ENCODE measurements at places on chromosomes 5 and 9.

DNA sequence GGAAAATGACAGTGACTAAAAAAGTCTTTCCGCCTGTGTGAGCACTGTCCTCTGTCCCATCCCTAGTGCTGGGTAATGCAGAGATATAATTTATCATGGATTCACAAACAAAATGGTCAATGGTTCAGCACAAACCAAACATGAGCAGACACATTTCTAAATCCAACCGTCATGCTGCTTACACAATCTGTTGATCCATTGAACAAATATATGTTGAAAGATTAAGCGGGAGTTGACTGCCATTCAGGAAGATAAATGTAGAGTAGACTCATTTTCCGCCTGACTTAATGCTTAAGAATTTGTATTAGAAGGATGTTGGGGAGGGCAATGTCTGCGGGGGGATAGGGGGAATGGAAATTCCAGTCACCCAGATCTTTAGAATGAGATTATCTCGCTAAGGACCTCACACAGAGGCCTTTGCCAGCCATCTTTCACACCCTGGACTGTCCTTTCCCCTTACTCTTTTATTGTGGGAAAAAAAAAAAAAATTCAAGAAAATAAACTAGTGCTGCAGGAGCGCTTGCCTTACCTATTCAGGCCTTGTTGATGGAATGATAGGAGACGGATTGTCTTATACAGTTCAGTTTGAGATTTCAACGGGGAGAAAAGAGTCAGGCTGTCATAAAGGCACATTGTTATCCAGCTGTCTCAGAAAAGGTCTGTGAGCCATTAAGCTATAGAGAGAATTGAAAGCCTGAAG is 153.7 kb downstream of the TLE1 start:
- DNase-seq = no peak

DNA sequence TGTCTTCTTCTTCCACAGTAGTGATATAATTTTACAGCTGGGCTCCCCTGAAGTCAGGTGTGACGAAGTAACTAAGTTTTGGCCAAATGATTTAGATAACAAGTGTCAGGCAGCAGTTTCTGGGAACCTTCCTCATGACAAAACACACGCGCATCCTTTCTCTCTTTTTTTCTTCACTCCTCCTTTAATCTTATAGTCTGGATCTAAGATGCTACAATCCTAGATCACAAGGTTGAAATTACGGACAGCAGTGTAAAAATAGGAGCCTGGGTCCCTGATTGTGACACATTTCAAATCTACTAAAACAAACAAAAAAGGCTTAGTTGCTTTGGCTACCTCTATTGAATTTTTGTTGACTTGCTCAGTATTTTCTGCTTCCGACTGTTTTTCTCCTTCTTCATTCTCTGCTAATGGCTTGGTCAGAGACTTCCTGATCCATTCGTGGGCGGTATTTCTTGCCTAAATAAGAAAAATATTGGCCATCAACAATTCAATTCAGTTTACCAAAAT is 36.1 kb downstream of the FAM114A2 start:
- no peak for DNase-seq

DNA sequence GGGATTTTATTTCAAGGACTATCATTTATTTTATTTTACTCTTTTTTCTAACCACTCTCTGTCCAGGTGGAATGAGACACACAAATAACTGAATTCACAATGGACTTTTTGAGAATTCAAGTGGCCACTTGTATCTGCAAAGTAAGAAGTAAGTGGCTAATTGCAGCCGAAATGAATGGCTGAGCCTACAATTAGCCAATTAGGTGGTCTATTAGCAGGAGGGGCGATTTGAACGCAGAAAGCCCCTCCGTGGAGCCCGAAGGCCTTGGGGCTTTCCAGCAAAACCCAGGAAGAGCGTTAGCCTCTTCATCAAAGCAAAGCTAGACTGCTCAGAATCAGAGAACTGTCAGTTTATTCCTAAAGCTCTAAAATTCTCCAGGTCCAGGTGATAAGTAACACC is 176.9 kb downstream of the EBF1 start:
- DNase-seq = no peak

DNA sequence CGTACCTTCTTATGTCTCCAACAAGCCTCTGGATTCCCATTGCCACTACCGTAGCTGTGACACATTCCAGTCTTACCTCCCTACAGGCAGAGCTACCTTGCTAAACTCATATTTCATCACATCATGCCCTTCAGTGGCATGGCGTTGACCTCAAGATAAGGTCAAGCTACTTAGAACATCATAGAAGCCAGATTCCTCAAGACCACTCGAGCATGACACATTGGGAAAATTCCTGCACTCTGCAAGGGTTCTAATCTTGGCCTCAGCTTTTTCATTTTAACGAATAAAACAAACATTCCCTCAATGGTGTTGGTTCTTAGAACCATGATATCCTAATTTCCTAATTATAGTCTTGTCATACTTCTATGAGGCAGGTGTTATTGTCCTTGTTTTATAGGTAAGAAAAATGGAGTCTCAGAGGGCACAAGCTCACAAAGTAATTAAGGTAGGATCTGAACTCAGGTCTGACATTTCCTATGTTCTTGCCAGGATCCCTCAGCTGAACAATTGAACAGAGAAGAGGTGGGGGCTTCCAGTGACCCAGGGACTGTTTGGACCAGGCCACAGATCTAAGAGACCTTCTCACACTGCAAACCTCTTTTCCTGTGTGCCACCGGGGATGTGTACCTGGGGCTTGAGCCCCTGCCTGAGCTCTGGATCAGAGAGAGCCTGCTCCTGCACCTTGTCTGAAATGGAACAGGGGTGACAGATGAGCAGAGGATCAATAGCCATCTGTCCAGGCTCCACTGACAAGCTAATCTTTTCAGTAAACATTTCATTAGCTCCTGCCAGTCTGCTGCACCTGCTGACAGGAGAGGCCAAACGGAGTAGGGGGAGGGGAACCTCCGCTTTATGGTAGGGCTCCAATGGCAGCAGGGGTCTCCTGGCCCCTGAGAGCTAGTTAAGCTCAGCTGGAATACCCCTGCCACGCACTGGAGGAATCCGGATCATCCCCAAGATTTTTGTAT is 49.3 kb downstream of the ALG2 start:
- DNase-seq = no peak

DNA sequence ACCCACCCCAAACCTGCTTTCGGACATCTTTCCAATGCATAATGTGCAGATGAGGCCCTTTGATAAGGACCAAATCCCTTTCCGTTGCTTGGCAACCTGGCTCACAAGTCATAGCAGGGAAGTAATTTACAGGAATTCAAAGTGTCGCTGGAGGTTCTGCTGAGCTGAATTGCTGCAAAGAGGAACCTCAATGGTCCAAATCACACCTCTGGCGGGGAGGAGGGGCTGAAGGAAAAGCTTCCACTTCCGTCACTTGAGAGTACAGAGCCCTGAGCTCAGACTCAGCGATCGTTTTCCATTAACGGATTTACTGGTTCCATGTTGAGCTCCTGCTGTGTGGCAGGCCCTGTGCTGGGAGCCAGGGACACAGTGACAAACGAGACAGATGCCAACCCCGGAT is 99.3 kb downstream of the KCNIP1 start:
- DNase-seq = no peak

GRCh38 chr5:158676642-158677469 is 422.9 kb downstream of the EBF1 start:
- DNase-seq = no peak

- DNase-seq = no peak
Observed at GRCh38 chr5:136622747-136623146, 257.4 kb upstream of the TRPC7 start.

GRCh38 chr5:111142932-111143331 is 50.8 kb downstream of the WDR36 start:
- no peak for DNase-seq

DNA sequence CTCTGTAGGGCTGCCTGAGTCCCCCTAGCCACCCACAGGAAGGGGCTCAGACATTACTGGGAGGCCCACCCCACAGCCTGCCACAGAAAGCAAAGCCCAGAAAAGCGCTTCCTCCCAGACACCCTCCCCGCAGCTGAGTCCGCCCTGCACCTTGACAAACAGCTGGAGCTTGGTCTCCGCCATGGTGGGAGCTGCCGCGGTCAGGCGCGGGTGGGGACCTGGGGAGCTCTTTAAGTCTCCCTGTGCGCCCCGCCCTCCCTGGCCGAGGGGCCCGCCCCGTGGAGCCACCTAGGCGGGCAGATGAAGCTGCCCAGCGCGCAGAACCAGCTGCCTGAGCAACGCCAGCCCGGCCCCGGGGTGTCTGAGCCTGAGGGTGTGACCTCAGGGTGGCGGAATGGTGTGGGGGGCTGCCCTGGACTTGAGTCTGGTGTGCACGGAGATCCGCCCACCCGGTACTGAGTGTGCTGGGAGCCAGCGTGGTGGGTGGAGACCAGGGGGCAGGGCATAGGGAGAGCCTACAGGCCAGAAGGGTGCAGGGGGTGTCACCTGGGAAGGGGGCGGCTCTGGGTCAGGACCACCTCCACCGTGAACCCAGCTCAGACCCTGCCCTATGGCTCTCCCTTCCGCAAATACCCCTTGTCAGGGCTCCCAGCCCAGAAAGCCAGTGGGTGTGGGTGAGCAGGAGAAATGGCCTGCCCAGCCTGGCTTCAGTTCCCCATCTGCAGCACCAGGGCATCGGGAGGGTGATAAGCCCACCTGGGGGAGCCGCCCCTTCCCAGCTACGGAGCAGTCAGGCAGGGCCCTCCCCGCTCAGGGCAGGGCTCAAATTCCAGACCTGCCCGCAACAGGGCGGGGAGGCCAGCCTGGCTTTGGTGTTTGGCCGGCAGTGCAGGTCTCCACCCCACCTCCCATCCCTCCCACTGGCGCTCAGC is at the start of gene CLIC3:
Gene CLIC3 (minus strand): TSS at position 208 of the 932 bp plus-strand sequence. CDS start 25 bp downstream, at position 183.
- DNase-seq = no peak

DNA sequence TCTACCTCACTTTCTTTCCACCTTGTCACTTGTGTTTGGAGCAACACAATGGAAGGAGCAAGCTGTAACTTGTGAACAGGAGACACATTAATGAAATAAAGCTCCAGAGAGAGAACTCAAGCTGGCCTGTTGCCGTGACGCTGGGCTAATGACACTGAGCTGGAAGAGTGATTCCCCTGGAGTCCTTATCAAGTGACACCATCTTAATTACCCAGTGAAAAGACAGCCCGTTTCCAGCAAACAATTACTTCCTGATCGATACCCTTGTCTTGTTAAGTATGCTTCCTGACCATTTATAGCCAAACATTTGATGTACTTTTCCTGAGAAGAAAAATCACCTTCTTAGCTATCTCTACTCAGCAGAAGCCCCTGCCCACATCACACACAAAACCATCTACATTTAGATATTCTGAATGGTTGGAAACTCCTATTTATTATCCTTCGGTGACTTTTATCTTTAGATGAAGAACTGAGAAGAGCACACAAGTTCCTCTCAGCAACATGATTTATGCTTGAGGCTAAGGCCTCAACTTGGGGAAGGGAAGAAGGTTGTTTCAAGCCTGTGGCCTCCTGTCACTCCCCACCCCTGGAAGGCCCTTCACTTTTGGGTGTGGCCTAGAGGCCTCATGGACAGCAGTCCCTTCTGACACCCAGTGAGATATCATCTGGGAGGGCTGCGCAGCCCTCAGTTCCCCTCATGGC is 34.1 kb downstream of the CRHBP start:
- no peak for DNase-seq

DNA sequence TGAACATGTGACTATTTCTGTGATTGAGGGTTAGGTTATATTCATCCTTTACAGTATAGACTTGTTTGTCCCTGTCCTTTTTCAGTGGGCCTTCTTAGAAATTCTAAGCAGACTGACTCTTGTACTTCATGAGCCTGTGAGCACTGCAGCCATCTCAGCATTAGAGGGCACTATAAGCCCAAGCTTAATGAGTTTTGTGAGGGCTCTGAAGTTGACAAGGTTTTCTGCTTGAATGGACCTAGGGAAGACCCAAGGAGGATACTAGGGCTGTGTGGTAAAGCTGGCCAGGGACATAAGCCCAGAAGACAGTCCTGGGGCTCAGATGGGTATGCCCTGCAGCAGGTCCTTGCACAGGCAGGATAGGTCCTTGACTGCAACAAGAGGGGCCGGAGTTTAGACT is 126.5 kb downstream of the MRPS30 start:
- no peak for DNase-seq

DNA sequence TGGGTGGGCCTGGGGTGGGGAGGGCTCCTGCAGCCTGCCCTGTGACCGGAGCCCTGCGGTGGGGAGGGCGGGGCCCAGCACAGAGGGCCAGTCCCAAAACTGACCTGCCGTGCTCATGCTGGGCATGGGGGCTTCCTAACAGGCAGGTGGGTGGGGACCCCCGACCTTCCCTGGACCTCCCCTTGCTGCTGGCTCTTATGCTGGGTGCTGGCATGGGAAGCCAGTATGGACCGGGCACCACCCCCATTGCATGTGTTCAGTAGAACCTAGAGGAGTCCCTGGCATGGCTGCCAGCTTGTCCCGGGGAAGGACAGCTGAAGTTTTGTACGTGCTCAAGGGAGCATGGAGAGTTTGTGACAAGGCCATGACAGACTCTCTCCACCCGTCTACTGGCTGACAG is 37.1 kb downstream of the WNK2 start:
- DNase-seq = no peak

DNA sequence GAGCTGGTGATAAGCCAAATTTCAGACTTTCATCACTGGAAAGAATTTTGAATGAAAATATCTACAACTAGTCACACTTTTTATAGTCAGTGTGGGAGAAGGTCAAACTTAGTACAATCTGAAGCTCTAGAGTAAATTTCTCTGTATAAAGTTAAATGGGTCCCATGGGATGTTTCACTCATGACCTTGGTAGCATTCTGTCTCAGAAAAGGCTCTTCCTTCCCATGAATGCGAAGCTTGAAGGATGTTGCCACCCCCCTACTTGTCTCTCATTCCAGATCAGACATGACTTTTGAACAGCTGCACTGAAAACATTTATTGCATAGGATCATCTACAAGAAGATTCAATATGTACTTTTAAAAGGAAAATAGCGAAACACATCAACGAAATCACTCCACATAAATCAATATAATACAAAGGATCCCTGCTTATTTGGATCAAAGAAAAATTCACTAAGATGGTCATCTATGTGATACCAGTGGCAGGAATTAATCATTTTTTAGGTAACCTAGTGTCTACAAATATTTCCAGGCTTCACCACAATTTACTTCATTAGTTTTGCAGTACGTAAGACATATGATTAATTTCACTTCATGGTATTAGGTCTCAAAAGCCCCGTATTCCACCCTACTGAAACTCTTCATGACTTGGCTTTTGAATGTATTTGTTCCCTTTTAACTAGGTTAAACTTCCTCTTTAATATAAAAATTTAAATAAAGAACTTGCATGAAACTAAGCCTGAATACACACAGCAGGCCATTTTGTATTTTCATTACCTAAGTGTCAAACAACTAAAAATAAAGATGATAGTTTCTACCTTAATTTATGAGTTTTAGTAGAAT is 4.4 kb downstream of the ST8SIA4 start:
- DNase-seq = no peak

- DNase-seq = no peak
Observed at GRCh38 chr5:9431151-9431495, 114.8 kb downstream of the SEMA5A start.

GRCh38 chr5:180830253-180831138 is 27.9 kb upstream of the MGAT1 start:
- peak; percentile 87 for DNase-seq

GRCh38 chr9:114029311-114030170 is 48.6 kb downstream of the AMBP start:
- DNase-seq = peak; percentile 14

- no peak for DNase-seq
Observed at GRCh38 chr5:150246429-150246828, 43.1 kb downstream of the CAMK2A start.

- DNase-seq = no peak
Observed at GRCh38 chr5:171537070-171537849, 117.8 kb downstream of the FGF18 start.

GRCh38 chr5:52504584-52505240 is 283.0 kb upstream of the ITGA1 start:
- no peak for DNase-seq

GRCh38 chr5:127223256-127223974 is 67.2 kb upstream of the MEGF10 start:
- no peak for DNase-seq

All from suprapubic skin (tissue), 4 donors.